Common myeloid progenitor, CD34-positive (primary cell): ENCODE measurements at places on chromosomes 3 and 15.

- DNase-seq = no peak
Measured at GRCh38 chr15:83039206-83039605, 27.8 kb upstream of the C15orf40 start.

GRCh38 chr15:57819646-57820045 is 113.1 kb downstream of the POLR2M start:
- DNase-seq = no peak

DNA sequence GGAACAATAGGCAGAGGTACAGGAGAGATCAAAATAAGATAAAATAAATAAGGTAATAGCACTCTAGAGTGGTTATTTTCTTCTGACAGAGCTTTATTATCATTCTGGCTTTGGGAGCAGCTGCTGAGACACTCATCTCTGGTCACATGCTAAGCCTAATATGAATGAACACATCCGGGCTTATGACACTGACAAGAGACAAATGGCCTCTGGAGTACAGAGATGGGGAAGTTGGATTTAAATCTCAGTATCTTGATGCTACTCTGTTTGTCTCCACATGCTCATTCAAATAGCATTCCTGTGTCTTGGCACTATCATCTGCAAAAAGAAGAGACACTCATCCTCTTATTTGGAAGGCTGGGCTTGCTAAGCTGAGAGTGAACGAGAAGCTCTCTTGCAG is 55.6 kb downstream of the TMEM45A start:
- no peak for DNase-seq

DNA sequence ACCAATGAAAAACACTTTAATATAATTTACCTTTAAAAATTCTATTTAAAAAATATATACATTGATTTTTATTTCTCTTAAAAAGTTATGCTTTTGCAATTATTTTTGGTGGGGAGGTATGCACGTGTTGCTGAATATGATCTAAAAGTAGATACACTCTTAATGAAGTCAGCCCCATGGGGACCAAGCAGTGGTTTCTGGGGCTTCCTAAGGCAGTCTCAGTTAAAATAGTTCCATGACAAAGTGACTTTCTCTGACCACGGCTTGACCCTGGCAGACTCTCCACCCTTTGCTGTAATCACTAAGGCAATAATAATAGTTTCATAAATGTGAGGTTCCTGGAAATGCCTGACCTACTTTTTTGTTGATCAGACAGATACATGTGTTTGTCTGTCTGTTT is 50.4 kb downstream of the CCR4 start:
- DNase-seq = no peak

- no peak for DNase-seq
Measured at GRCh38 chr15:101692801-101693598, 31.3 kb downstream of the TARS3 start.

DNA sequence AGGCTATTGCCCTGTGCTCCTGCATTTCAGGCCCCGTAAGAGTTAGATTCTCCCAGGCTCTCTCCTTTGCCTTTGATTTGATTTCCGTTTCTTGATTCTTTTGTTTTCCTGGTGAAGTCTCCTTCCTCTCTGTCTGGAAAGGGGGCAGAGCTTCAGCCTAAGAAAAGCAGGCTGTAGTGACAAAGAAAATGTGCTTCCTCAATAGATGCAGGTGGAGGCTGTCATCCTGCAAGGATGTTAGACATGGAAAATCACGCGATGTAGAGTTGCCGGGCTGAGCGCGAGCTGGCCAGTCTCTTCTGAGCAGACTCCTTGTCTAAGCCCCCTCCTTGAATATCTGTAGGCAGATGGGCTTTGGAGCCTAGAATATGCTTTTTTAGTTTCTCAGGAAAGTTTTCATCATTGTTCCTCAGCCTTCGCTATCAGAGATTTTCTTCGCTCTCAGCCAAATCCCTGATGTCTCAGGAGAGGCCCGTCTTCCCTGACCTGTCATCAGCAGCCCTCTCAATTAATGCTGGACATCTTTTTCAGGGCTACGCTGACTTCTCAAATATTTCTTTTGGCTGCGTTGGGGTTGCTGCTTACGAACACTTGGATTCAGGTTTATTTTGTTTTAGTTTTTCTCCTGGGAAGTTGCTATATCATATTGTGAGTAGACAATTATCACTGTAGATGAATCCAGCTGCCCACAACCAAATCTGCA is 163.6 kb downstream of the ITPR1 start:
- DNase-seq = no peak

- no peak for DNase-seq
Measured at GRCh38 chr3:128429751-128430150, 36.9 kb downstream of the DNAJB8 start.

DNA sequence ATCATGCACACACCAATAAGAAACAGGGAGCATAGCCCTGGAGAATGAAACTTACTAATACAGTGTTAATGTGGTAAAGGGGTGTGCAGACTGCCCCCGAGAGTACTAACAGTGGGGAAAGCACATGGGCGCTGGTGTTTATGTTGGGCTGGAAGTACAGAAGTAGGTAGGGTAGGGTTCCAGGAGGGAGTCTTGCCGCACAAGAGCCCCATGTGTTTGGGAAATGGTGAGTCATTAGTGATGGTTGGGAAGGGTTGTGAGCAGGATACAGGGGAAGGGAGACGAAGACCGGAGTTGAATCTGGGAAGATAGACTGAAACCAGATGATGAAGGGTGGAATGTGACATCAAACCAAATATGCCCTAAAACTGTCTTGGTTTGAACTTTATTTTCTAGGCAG is 117.1 kb downstream of the THSD4 start:
- DNase-seq = no peak

- peak; percentile 81 for DNase-seq
Measured at GRCh38 chr3:126607214-126607908, 47.6 kb downstream of the TXNRD3 start.

DNA sequence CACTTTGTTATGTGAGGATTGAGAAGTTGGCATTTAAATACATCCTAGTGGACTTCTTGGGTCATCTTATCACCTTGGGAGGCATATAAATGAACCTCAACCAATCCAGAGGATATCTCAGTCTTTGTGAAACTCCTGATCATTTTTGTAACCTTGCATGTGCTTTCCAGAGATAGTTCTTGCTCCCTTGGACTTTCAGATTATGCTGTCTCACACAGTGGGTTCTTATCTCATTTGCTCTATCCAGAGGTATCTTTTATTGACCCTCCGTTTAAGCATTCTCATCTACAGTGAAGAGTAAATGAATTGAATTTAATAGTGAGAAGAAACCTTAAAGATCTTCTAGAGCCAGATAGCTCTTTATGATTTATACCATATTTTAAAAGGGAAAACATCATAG is 10.4 kb downstream of the ARMC8 start:
- no peak for DNase-seq

GRCh38 chr3:32077260-32078084 is 28.9 kb upstream of the GPD1L start:
- DNase-seq = no peak

DNA sequence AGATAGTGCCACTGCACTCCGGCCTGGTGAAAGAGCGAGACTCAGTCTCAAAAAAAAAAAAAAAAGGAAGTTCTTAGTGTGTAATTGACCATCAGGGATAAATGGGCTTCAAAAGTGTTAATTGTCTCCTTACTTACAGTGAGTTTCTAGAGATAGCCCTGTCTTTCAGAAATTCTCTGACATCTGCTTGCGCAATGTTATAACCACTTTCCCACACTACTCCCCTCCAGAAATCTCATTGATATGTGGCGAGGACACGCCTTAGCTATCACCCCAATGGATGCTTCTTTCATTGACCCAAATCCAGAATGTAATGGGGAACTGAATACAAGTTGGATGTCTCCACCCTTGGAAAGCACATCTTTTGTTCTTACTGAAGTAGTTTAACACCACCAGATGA is 70.9 kb downstream of the GMPS start:
- no peak for DNase-seq
